ENCODE measurements at places on chromosomes 3 and 15.

DNA sequence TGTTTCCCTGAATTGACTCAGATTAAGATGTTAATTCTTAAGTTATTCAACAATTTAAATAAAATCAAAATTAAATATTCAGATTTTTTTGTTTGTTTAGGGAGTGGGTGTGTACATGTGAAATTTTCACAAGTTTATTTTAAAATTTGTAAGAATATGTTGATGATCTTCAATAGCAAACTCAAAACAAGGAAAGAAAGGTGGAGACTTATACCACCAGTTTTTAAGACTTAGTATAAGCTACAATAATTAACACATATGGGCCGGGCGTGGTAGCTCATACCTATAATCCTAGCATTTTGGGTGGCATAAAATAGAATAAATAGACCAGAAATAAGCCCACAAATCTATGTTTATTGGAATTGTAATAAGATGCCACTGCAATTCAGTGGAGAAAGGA, 1084.5 kb downstream of the ROBO1 start:
- DNase-seq: no peak

DNA sequence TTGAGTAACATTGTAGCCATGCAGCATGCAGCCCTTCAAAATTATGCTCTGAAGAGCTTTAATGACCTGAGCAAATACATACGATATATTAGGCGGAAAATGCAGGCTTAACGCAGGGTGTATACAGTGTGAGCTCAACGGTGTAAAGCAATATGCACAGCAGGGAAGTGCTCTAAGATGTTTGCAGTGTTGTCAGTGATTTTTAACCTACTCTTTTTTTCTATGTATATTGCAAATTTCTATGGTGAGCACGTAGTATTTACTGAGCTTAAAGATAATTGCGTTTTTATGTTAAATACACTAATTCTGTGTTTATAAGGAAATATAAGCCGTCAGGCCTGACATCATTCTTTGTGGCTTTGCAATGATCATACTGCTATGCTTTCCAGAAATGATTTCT, 42.1 kb downstream of the DGKG start:
- no peak for DNase-seq

DNA sequence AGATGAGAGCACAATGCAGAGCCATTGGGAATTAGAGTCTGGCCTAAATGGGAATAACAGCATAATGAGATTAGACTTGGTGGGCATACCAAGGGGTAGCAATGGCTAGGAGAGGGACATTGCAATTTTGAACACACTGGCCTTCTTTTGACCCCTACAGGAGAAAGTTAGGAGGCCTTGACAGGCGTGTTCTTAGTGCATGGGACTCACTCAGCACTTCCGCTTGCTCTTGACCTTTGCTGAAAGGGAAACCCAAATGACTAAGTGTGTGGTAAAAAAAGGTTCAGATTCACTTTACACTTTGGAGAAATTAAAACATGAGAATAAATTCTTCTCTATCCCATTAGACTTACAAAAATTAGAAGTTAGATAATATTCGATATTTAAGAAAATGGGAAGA, 317.4 kb downstream of the DIPK2A start:
- DNase-seq: no peak

- DNase-seq: no peak
Measured at GRCh38 chr15:33443708-33444107, 132.9 kb downstream of the RYR3 start.

DNA sequence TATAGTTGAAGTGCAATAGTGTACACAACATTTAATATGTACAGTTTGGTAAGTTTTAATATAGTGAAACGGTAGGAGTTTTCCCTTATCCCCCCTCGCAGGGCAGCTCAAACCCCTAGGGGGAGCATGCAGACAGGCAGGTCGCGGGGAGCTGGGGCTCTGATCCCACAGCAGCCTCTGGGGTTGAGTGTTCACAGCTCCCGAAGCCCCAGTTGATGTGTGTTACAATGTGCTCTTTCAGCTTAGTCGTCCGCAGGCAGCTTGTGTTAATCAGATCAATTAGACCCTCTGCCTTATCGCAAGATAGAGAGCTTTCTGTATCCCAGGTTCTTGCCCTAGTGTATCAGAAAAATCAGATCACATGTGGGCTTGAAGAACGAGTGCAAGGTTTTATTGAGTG, 143.1 kb upstream of the CHRNA7 start:
- DNase-seq: no peak

Data from stimulated activated CD4-positive, alpha-beta T cell treated with anti-CD3 and anti-CD28 coated beads, TNF-alpha, amount 100 ng/mL, for 24 hours (primary cell).